Urothelium cell line (cell line): ENCODE measurements at places on chromosomes 13 and 19.

DNA sequence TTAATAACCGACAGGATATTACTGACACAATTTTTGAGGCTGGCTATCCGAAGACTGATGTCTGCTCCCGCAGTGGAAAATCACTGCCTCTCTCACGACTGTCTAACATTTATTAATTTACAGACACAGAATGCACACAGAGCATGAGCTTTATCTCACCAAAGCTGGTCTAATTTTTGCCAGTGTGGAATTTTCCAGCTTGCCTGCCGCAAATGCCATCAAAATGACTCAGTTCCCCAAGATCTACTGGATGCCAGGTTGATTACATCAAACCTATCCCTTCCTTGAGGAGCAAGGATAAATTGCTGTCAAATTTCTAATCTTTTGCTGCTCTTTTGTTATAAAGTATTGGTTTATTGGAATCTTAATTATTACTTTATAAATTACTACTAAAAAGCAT lies 1775.1 kb upstream of the PCDH20 start:
- peak; percentile 33 for DNase-seq

GRCh38 chr19:35357867-35358573 lies at the start of gene FFAR3:
TSS of gene FFAR3 (plus strand) at chr19:35358460. CDS start at chr19:35358891, 431 bp downstream.
- DNase-seq = no peak

GRCh38 chr13:23642110-23642509 lies 71.9 kb downstream of the TNFRSF19 start:
- DNase-seq = no peak

- no peak for DNase-seq
These were observed 181.2 kb downstream of the COL4A1 start for GRCh38 chr13:110125613-110126272.

DNA sequence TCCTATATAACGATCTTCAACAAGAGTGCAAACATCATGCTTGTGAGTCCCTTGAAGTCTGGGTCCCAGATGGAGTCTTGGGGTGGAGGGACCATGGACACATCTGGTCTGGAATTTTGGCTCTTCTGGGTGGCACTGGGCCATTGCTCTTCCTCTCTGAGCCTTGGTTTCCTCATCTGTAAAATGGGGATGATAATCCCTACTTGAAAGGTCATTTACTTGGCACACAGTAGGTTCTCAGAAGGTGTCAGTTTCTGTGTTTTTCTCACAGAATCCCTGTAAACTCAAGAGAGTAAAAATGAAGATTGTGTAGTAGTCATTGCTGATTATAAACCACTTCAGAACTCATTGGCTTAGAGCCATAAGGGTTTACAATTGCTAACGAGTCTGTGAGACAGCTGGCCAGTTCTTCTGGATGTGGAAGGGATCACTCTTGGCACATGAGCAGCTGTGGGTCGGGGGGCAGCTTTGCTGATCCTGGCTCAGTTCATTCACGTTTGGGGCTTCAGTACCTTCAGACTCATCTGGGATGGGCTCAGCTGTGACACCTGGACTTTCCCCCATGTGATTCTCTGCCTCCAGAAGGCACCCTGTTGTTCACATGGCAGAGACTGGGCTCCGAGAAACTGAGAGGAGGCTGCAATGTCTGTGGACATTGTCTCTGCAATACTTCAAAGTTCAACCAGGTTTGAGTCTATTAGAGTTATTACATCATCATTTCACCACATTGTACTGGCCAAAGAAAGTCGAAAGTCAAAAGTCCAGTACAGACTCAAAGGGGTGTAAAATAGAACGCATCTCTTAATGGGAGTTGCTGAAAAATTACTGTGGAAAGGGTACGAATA lies 7.8 kb downstream of the CYP4F12 start:
- no peak for DNase-seq

- DNase-seq = no peak
These were observed 7.0 kb downstream of the CLASRP start for GRCh38 chr19:45045671-45046353.

- DNase-seq = no peak
These were observed 6.7 kb downstream of the RGS9BP start for GRCh38 chr19:32682317-32682716.

DNA sequence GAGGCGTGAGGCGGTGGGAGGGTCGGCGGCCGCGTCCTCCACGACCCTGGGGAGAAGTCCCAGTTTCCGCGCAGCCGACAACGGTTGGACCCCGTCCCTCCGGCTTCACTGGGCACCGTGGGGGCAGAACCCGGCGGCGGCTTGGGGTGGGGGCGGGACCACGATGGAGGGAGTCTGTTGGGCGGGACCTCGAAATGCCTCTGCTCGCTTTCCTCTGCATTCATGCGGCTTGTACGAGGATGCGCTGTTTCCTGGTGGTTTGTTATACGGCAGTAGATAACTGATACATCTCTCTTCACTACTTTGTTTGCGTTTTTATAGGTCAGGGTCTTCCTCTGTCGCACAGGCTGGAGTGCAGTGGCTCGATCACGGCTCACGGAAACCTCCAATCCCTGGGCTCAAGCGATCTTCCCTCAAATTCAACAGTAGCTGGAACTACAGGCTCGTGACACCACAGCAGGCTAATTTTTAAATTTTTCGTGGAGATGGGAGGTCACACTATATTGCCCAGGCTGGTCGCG lies 24.6 kb upstream of the ZNF846 start:
- DNase-seq = no peak

DNA sequence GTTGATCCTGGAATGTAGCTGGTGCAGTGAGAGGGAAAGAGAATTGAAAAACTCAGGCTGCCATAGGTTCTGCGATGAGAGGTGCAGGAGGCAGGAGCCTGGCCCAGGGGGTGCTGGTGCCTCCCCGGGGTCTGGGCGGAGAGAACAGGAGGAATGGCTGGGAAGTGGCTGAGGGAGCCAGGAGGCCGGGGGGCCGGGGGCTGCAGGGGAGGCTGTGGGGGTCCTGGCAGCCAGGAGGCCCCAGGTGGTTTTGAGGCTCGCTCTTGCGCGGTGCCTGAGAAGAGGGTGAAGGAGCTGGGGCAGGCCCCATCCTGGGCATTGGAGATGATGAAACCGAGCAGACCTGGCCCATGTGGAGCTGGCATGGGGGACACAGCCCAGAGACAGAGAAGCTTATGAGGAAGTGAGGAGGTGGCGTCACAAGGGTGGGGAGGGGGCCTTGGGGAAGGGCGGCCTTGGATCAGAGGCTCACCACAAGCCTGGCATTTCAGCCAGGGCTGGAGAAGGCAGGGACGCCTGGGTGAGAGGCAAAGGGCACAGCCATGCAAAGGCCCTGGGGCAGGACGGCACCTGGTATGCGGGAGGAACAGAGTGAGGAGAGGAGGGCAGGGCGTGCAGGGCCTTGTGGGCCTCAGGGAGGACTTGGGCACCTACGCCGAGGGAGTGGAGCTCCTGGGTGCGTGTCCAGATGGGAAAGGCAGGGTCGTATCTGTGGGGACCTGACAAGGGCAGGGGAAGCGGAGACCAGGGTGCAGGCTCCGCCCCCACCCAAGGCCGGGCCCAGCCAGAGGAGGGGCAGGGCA lies 1.3 kb upstream of the TEKTIP1 start:
- DNase-seq = no peak

- no peak for DNase-seq
These were observed 18.4 kb downstream of the LRCH1 start for GRCh38 chr13:46571189-46571908.

DNA sequence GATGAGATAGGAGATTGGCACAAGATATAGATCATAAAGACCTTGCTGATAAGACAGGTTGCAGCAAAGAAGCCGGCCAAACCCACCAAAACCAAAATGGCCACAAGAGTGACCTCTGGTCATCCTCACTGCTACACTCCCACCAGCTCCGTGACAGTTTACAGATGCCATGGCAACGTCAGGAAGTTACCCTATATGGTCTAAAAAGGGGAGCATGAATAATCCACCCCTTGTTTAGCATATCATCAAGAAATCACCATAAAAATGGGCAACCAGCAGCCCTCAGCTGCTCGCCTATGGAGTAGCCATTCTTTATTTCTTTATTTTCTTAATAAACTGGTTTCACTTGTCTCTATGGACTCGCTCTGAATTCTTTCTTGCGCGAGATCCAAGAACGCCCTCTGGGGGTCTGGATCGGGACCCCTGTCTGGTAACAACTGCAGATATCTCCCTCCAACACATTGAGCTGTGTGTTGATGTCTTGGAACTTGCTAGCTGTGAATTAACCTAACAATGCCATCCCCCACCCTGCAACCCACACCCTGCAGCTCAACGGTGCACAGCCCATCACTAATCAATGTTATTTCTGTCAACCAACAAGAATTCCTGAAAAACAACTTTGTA lies 27.1 kb upstream of the GRTP1 start:
- DNase-seq = no peak

DNA sequence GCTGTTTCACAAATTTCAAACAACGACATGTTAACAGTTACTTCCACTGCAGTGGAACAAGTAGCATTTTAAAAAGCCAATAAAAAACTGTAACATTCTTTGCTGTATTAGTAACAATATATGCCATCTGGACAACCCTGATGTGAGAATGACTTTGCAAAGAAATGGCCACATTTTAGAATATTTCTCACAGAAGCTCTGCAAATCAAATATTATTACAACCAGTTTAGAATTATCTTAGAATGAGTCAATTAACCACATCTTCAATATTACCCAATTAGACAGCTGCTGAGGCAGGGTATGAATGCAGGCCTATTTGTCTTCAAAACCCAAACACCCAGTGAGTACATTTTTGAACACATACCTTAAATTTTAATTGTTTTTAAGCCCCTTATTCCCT lies 3.2 kb downstream of the ZNF699 start:
- DNase-seq = no peak

DNA sequence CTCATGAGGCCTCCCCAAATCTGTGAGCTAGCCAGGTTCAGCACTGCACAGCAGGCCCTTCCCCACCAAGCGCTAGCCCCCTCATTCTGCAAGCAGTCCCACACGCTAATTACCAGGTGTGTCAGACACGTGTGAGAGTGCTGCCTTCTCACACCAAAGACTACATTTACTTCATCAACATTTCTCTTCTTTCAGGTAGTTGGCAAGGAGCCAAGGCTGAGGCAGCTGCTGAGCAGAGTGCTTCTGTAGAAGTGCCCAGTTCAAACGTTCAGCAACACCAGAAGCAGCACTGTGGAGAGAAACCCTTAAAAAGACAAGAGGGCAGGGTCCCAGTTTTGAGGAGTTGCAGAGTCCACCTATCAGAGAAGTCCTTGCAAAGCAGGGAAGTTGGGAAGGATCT lies 6.4 kb downstream of the ZNF773 start:
- no peak for DNase-seq

GRCh38 chr19:1756264-1756663 lies 3.0 kb downstream of the ONECUT3 start:
- no peak for DNase-seq

DNA sequence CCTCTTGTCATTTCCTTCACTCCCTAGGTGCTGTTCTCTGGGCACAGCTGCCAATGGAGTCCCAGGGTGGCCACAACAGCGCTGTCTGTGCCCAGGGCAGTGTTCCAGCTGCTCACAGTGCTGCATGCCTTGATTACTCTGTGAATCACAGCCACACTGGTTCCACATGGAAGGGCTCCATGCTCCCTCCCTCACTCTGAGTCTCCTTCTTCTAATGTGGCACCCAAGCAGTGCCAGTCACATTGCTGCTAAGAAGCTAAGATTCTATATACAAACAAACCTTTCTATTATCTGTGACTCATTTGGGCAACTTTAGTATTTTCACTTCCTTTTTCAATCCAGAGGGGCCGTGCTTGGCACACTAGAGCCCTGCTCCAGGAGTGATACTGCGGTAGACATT lies 248.7 kb downstream of the TDRD3 start:
- DNase-seq = no peak

DNA sequence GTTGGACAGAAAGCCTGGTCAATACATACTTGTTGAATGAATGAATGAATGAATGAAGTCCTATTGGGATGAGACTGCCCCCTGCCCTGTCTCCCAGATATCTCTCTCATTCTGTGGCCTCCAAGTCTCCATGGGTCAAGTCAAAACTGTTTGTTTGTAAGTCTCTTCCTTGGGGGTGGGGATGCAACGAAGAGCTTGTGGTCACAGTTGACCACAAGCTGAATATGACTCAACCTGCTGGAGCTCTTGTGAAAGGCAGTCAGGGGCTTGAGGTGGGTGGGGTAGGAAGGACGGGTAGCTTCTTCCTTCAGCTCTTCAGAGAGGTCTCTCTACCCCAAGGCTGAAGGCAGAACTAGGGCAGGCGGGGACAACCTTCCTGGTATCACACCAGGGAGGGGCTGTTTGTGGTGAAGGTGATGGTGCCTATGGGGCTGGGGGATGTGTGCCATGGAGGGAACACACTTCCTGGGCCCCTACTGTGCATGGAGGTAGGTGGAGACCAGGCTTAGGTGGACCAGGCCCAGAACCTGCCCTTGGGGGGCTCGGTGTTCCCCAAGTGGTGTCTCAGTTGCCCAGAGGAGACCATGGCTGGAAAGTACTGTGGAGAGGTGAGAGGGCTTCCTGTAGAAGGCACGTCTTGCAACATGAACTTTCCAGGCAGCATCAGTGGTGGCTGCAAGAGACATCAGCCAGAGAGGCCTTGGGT lies 8.0 kb downstream of the MYO1F start:
- DNase-seq = peak; percentile 80

GRCh38 chr19:12187625-12188024 lies 24.7 kb downstream of the ZNF136 start:
- no peak for DNase-seq

DNA sequence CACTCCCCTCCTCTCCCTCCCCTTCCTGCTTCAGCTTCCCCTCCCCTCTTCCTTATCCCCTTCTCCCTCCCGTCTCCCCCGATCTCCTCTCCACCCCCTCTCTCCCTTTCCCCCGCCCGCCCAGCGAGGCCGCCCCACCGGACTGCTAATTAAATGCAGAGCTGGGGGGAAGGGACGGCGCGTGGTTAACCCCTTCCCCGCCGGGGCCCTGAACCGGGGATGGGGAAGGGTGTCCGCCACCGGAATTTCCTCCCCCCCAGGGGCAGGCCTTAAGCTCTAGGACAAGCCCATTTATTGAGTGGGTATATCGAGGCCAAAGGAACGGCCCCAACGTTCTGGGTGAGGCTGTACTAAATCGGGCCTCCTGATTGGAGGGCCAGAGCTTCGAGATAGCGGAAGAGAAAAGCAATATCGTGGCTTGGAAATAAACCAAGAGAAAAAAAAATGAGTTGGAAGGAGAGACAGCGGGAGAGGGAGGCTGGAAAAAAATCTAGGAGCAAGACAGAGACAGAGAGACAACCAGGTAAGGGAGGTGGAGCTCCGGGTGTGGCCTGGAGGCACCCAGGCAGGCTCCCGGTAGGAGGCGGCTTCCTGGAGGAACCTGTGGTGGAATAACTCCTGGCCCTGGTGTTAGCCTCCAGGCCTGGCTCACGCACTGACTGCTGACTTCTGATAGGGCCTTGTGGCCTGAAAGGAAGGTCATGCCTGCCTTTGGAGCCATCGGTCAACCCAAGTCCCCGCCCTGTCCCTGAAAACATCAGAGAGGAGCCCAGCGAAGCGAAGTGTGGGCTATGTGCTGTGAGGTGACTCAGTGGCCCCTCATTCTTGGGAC lies 11.6 kb upstream of the JUND start:
- peak; percentile 53 for DNase-seq
